Stimulated activated CD4-positive, alpha-beta T cell treated with anti-CD3 and anti-CD28 coated beads, Interleukin-1b, Interleukin-23, amount 100 ng/mL, for 1 hour (primary cell): ENCODE measurements at places on chromosomes 5 and 9.

DNA sequence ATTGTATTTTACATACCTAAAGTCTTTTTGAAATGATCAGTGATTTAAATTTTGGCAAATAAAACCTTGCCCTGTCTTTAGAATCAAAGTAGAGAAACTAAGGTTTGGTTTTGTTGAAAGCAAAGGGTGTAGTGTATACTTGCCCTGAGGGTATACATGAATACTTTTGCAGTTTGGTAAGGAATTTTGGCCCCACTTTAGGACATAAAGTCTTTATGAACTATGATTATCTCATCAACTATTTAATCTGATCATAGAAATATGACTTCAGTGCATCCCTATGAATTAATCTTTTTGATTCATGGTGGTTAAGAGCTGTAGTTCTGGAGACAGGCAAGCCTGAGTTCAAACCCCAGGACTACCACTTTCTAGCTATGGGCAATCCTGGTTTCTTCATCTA lies 17.7 kb downstream of the RAD1 start:
- no peak for DNase-seq

- DNase-seq, result no peak
Observed at GRCh38 chr9:135210676-135211523, 123.4 kb downstream of the OLFM1 start.

GRCh38 chr5:72835633-72836032 lies 19.2 kb downstream of the TNPO1 start:
- no peak for DNase-seq

GRCh38 chr5:41009232-41009631 lies 61.9 kb downstream of the MROH2B start:
- DNase-seq, result no peak

GRCh38 chr9:136172412-136173079 lies 32.4 kb downstream of the LHX3 start:
- DNase-seq, result no peak

- DNase-seq, result no peak
Observed at GRCh38 chr9:121718501-121718900, 67.1 kb downstream of the DAB2IP start.

- DNase-seq, result no peak
Observed at GRCh38 chr5:141570655-141571054, 48.1 kb downstream of the DIAPH1 start.

DNA sequence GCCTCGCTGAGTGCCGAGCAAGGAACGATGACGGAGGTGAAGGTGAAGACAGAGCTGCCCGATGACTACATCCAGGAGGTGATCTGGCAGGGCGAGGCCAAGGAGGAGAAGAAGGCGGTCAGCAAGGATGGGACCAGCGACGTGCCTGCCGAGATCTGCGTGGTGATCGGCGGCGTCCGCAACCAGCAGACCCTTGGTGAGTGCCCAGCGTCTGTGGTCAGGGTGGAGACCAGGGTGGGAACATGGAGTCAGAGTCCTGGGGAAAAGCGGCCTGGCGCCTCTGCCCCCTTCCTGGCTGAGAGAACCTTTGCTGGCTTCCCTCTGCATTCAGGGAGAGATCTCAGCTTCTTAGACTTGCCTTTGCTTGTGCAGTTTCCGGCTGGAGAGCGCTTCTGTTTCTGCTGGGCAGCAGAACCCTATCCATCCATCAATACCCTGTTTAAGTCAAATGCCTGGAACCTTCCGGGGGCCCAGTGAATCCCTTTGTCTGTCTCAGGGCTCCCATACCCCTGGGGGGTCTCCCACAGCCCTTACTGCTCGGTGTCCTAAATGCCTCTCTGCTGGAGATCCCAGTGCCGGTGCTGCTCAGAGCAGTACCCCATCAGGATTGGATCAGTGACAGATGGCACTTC lies 89.6 kb downstream of the AMBP start:
- DNase-seq, result no peak

DNA sequence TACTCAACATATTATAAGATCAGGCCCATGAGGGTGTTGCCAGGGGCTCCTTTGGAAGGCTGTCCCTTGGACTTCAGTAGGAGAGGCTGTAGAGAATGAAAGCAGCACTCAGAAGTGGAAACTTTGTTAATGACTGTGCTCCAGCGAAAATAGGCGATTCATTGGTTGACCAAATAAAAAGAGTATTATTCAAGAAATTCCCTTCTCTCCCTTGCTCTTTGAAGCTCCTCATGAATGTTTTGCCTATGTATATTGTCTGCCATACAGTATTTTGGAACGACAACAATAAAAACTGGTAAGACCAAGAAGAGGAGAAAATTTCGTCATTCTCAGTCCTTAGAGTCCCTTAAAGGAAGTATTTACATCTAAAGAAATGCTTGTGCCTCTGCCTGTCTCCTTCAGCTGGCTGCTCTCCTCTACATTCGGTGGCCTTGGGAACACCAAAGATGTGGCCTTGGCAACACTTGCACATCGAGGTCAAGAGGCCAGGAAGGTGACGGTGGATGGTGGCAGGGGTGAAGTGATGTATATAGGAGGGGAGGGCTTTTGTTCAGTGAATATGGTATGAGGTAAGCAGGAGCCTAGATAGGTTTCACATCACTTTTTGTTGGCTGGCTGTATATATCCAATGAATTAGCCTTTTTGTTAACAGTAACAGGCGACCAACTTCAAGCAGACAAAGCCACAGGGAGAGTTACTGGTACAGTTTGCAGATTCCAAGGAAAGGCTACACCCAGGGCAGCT lies 95.0 kb upstream of the ACTBL2 start:
- DNase-seq, result no peak

DNA sequence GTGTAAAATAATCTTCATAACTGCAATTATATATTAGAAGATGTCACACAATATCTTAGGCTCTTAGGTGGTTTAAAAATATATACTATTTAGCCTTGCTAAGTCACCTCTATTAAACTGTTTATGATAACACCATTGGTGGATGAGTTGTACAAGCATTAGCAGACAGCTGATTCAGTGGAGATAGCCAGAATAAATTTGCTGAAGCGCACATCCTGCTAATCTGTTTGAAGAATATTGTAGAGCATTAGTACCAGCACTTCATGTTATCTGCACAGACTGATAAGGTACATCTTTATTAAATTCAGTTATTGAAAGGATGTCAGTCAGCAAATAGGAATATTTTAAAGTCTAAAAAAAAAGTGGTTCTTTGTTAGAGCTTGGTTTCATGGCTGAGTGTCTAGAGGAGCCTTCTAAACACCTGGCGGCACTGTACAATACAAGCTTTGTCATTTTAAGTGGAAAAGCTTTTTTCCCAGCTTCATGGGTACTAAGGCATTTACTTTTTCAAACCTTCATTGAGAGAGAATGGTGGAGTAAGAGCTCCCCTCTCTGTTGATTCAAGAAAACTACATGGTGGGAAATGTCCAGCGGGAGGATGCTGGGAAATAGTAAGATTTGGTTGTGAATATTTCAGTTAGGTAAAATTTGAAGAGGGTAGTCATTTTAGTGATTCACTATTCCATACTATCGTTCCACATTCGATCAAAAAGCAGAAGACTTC lies 275.1 kb downstream of the SLF1 start:
- DNase-seq, result no peak

DNA sequence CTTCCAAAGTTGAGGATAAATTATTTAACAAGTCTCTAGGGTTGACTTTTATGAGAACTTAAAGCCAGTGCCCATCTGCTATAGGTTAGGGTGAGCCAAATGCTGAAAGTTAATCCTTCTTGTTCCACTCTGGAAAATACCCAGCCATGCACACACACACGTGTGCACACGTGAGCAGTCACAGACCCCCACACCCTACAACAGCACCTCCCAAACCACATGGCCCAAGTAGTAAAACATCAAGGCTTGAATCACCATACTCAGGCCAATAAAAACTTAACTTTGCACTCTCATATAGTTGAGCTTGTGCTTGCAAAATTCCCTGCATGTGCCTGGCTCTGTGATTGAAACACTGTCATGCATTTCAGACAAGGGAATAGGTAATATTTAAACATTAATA lies 467.6 kb downstream of the ARHGEF28 start:
- no peak for DNase-seq

GRCh38 chr5:102809033-102809432 lies 53.9 kb downstream of the PAM start:
- DNase-seq, result no peak

- DNase-seq, result no peak
Observed at GRCh38 chr9:84317563-84317962, 23.0 kb downstream of the SLC28A3 start.

GRCh38 chr5:101036778-101037177 lies 133.7 kb upstream of the ST8SIA4 start:
- no peak for DNase-seq

GRCh38 chr9:87148331-87149104 lies 201.2 kb upstream of the GAS1 start:
- DNase-seq, result no peak
